ENCODE measurements at places on chromosomes 1 and 21.

DNA sequence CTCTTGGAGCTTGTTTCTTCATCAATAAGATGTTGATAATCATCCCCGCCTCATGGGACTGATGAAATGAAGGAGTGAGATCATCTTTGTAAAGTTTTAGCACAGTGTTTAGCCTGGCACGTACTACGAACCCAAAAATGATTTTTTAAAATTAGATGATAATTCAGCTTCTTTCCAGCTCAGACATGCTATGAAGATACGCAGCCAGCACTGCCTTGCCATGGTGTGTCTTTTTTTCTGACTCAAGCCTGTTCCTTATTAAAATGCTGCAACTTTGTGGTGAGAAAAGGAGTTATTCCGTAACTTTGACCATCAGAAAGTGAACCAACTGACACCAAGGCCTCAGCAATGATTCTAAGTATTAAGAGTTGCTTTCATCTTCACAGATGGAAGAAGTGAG lies 269.0 kb downstream of the LTN1 start:
- no peak for DNase-seq

DNA sequence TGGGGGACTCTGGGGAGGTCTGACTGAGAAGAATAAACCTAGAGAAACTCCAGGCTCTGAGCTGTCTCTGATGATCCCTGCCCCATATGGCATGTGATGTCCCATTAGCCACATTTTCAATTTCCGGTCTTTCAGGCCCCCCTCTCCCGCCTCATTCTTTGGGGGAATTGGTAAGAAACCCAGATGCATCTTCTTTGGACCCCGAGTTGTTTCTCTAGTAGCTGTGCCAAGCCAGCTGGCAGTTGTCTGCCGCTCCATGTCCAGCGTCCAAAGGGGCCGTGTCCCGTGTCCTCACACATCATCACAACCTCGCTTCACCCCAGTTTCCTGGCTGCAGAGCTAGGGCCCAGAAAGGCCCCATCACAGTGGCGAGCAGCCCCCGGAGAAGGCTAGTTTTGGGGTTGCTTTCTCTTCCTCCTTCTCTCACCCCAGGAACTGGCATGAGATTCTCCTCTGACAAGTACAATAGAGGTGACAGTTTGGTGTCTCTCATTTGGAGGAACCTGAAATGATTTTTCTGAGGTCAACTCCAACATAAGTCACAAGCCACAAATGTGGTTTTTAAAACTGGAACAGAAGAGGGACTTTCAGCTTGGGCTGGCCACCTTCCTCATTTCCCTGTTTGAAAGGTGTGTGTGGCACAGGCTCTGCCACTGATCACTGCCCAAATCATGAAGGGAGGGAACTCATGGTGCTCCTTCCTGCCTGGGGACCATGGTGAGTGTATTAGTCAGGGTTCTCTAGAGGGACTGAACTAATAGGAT lies 6.4 kb upstream of the GPR157 start:
- no peak for DNase-seq

- no peak for DNase-seq
Measured at GRCh38 chr21:42156690-42157605, 62.0 kb upstream of the ABCG1 start.

DNA sequence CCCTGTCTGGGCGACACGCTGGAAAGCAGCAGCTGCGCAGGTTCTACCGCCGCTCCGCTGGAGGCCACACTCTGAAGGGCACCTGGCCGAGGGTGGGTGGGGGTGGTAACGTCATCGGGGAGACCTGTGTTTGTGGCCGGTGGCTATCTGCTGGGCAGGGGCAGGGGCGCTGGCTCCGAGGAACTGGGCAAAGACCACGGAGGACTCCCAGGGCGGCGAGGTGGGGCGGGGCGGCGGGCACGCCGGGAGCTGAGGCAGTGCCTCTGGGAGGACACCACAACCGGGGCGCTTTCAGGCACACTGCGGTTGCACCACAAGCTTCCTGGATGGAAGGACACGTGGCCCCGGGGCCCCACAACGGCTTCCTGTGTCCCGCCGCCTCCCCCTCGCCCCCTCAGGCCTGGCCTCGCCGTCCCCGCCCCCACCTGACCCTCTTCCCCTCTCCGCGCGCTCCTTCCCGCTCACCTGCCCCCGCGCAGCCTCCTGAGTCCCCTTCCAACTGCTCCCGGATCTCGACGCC lies 3.3 kb upstream of the DENND2D start:
- peak; percentile 7 for DNase-seq

DNA sequence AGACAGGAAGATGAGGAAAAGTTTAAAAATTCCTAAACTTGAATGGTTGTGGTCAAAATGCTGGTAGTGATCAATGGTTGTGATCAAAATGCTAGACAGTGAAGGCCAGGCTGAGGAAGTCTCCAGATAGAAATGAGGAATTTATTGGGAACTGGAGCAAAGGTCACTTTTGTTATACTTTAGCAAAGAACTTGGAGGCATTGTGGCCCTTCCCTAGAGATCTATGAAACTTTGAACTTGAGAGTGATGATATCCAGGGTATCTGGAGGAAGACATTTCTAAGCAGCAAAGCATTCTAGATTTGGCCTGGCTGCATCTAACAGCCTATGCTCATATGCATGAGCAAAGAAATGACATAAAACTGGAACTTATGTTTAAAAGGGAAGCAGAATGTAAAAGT lies 35.5 kb upstream of the RABGAP1L start:
- DNase-seq: no peak

GRCh38 chr21:33146467-33146866 lies 76.5 kb downstream of the OLIG1 start:
- DNase-seq: no peak

- DNase-seq: no peak
Measured at GRCh38 chr1:80293818-80294217, 1287.3 kb upstream of the ADGRL4 start.

DNA sequence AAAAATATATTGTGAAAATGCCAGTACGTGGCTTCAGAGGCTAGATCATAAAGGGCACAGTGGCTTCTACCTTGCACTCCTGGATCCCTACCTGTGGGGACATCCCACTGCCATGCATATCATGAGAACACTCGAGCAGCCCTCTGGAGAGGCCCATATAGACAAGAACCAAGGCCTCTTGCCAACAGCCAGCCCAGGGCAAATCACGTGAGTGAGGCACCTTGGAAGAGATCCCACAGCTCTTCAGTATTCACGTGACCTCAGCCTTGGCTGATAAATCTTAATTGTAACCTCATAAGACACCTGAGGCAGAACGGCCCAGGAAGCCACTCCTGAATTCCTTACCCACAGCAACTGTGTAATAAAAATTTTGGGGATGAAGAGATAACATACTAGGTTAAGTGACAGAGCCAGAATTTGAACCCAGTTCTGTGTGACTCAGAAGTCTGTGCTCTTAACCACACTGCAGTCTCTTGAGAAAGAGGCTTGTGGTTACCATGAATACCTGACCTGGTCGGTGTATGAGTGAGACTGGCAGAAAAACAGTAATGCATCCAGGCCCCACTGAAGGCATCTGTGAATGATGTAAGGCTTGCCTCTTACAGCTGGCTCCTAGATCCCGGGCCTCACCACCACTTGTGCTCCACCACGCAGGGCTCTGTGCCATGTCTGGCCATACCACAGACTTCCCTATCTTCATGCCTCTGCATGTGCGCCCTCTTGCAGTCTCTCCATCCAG lies 6.9 kb upstream of the A3GALT2 start:
- DNase-seq: no peak

DNA sequence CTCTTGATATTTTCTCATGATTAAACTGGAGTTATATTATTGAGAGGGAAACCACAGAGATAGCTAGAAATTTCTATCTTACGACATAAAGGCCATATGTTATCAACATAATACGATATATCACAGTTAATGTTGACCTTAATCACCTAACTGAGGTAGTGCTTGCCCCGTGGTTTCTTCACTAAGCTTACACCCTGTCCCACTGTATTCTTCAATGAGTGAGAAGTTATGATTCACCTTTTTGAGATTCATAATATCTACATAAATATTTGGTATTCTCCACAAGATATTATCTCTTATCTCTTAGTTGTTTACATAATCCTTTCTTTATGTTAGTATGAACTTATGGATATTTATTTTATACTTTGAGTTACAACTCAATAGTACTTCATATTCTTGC lies 1714.1 kb downstream of the BRINP3 start:
- DNase-seq: no peak

DNA sequence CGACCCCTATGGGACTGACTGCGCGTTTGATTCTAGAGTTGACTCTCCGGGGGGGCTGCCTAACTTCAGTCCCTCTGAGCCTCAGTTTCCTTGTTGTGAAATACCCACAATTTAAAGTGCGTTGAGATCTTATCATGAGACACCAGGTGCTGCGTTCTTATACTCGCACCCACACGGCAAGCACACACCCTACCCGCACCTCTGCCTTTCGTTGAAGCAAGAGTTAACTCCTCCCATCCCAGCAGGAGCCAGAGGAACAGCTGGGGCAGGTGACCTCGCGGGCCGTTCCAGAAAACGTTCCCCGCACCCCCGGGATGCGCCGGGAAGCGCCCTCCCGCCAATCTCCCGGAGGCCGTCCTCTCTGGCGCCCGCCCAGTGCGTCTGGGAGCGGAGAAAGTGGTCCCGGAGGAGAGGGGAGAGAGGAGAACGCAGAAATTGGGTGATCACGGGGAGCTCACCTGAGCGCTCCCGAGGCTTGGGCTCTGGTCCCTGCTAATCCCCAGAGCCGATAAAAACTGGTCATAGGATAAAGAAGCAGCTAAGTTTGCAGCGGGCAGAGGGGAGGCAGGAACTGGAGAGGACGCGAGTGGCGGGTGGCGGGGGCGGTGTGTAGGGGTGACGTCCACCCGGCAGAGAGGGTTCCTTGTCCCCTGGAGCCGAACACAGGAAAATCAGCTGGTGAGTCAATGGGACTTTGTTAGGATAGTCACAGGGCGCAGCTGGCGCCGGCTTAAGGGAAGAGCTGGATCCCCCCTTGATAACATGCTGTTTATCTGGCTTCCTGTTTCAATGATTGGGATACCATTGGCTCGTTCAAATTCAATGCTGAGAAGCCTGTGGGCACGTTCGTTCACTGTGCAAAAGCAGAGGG lies 869 bp downstream of the NAV1 start:
- no peak for DNase-seq

GRCh38 chr1:93605026-93605568 lies 76.5 kb downstream of the BCAR3 start:
- no peak for DNase-seq

All from GOT3 (cell line).